ENCODE measurements at places on chromosomes 6 and 20.

DNA sequence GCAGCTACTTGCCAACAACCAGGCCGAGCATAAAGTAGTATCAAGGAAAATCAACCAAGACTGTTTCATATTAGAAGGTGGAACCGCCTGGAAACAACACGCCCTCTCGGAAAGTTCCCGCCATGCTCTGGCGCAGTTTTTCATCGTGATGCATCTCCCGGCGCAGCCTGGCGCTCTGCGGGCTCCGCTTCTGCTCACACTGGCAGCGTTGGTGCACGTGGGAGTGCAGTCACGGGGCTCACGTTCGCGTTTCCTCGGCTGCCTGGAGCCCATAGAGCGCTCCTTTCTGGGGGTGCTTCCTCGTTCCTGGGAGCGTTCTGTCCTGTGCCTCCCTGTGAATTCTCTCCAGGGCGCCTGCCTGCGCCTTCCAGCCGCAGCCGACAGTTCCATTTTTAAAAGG lies 227.3 kb downstream of the TBXT start:
- DNase-seq, result no peak

DNA sequence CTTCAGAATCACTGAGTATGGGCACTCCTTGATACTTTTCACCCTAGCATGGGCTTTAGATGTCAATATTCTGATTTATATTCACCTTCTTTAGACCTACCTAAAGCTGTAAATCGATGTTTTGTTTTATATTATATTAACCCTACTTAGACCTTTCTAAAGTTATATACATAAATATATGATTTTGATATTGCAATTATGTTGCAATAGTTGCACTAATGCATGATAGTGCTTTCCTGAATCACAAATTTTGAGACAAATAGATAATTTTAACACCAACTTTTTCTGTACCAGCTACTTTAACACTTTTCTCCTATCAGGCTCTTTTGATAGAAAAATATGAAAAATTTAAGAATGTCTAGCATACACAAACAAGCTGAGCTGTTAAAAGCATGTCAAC lies 34.0 kb upstream of the JAG1 start:
- no peak for DNase-seq

DNA sequence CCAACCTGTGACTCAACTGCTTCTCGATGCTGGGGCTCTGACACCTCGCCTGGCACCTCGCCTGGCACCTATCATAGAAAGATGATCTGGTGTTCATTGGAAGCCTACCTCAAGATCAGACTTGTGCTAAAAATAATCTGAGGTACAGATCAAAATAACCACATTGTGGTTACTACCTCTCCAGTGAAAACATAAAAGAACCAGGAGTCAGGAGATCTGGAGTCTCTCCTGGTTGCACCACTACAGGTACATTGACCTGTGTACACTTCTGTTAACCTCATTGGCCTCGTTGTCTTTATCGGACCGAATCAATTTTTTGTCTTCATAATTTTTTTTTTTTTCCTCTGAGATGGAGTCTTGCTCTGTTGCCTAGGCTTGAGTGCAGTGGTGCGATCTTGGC lies 695.9 kb downstream of the HDGFL1 start:
- no peak for DNase-seq

DNA sequence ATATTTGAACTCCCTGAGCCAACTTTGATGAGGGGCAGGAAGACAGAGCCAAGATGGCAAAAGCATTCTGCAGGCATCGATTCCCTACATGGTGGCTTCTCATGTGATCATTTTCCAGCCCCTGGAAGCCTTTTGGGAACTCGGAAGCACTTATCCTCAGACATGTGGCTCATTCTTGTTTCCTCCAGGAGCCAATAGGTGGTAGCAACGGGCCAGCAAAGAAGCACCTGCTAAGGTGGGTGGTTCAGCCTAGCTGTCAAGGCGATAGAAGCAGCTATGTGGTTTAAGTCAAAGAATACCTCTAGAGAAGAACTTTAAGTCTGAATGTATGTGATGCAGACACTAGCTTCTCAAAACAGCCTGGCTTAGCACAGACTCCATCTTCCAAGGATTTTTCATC lies 64.9 kb upstream of the PAX1 start:
- DNase-seq, result no peak

- peak; percentile 26 for DNase-seq
Measured at GRCh38 chr6:164753517-164753916, 555.9 kb downstream of the C6orf118 start.

All from kidney capillary endothelial cell (primary cell).